ENCODE measurements at places on chromosomes 16 and 17.

DNA sequence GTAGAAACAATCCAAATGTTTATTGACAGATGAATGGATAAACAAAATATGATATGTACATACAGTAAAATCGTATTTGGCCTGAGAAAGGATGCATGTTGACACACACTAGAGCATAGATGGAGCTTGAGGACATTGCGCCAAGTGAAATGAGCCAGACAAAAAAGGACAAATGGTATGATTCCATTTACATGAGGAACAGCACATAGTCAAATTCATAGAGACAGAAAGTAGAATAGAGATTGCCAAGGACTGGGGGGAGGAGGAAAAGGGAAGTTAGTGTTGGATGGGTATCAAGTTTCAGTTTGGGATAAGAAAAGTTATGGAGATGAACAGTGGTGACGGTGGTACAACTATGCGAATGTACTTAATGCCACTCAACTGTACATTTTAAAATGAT lies 47.9 kb downstream of the COPRS start:
- no peak for DNase-seq

DNA sequence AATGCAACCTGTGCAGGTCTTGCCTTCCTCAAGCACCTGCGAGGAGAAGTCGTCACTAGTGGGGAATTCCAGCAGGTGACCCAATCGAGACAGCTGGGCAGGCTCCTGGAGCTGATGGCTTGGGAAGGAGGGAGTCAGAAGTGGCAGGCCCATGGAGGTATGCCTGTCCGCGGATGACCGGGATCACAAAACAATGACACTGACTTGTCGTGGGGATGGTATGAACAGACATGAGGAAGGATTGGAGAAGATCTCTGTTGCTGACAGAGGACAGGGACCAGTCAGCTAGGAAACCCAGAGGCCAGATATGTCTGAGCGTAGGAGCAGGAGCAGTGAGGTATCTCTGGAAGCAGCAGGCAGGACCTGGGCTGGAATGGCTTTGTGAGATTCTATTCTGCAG lies 233.3 kb downstream of the SOX9 start:
- no peak for DNase-seq

DNA sequence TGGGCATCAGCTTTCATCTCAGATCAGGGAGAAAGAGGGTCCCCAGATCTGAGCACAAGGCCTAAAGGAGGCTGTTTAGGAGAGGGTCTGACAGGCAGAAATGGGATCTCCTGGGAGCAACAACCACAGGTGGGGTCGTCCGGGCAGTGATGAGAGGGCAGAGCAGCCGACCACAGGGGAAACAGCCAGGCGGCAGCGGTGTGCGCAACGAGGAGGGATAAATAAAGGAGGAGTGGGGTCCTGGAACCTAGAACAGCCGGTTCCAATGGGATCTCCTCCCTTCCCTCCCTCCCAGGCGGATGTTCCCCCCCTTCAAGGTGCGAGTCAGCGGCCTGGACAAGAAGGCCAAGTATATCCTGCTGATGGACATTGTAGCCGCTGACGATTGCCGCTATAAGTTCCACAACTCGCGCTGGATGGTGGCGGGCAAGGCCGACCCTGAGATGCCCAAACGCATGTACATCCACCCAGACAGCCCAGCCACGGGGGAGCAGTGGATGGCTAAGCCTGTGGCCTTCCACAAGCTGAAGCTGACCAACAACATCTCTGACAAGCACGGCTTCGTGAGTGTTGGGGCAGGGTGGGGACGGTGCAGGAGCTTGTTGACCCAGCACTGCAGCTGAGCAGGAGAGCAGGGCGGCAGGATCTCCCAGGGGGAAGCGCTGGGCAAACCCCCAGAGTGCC lies 1.9 kb downstream of the TBX2 start:
- no peak for DNase-seq

- DNase-seq: no peak
These were observed 237.5 kb upstream of the SALL1 start for GRCh38 chr16:51388516-51388951.

GRCh38 chr17:69524854-69525253 lies 110.4 kb downstream of the MAP2K6 start:
- DNase-seq: no peak

DNA sequence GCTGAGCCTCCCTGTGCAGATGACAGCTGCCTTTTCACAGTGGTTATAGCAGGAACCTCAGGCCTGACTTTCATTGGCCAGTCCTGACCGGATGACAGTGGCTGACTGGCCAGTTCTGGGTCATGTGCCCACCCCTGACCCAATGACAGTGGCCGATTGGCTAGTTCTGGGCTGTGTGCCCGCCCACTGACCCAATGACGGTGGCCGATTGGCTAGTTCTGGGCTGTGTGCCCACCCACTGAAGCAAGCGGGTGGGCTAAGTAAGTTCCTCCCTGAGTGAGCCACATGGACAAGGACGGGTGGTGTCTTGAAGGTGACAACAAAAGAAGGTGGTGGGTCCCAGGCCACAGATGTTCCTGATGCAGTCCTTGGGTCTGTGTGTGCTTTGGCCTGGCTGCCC lies 9.5 kb downstream of the DEF8 start:
- no peak for DNase-seq

DNA sequence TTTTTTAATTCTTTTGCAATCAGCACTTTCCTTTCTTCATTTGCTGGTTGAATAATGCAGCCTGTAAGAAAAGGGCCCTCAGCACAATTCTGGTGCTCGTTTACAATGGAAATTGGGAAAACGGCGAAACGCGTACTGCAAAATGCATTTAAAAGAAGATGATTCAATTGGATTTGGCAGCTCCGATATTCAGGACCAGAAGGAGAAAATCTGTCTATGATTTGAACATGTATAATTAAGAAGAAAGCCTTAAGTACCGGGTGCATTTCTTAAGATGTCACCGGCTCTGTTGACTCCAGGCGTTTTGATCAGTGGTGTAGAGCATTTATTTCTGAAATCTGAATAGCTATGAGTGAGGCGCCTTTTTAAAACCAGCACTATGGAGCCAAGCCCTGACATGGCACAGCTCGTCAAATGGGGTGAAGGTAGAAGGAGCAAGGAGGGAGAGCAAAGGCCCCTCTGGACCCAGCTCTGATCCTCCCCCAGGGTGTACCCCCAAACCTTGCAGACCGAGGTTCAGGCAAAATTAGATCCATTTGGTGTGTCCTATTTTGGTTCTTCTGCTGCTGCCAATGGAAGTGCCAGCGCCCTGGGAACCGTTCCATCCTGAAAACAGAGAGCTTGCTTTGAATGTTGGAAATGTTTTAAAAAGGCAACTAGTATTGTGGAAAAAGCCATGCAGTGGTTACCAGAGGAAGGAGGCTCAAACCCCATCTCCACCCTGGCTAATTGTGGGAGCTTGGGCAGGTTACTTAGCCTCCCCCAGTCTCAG lies 161.4 kb upstream of the RPL38 start:
- no peak for DNase-seq

GRCh38 chr17:62923258-62924150 lies 42.5 kb upstream of the TANC2 start:
- no peak for DNase-seq

DNA sequence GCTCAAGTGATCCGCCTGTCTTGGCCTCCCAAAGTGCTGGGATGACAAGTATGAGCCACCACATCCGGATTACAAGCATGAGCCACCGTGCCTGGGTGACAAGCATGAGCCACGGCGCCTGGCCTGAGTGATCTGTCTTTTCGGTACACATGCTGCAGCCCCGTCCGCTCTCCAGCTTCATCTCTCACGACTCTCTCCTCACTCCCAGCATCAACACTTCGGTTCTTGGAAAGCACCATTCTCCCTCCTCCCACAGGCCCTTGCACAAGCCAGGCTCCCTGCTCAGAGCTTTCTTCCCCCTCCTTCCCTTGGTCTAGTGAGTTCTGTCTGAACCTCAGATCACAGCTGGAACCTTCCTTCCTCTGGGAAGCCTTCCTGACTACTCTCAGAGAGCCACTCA lies 6.5 kb upstream of the NCBP3 start:
- no peak for DNase-seq

DNA sequence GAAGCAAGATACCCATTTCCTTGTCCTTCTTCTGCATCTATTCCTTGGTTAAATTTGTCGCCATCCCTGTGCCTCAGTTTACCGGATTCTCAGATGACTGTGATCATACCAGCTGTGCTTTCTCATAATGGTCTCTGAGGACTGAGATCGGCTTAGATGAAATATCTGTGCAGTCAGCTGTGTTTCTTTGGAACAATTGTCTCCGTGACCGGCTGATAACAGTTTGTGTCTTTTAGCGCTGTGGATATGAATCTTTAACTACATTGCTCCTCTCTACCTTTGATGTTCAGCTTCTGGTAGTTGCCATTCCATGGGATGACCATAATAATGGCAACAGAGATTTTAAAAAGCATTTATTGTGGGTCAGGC lies 473 bp downstream of the FTO start:
- DNase-seq: no peak
